ENCODE measurements at places on chromosomes 7 and 10.
A peak's percentile ranks its signal among the peaks of the same experiment; 100 is the strongest.

GRCh38 chr10:99895867-99896266, 113.4 kb downstream of the ABCC2 start:
- no peak for DNase-seq

DNA sequence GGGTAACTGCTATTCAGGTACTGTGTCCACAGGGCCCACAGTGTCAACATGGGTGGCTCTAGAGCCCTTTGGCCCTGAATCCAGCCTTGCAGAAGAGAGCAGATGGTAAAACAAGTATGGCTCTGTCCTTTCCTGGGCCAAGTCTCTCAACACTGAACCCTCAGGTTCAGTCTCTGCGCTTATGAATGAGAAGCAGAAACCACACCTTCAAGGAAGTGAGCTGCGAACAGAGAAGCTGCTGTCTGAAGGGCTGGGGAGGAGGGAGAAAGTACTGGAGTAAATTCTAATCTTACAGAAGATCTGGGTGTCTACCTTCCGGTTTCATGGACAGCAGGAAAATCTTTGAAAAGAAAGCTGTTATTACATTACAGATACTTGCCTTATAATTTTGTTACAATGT, 4.1 kb downstream of the TBRG4 start:
- DNase-seq: no peak

DNA sequence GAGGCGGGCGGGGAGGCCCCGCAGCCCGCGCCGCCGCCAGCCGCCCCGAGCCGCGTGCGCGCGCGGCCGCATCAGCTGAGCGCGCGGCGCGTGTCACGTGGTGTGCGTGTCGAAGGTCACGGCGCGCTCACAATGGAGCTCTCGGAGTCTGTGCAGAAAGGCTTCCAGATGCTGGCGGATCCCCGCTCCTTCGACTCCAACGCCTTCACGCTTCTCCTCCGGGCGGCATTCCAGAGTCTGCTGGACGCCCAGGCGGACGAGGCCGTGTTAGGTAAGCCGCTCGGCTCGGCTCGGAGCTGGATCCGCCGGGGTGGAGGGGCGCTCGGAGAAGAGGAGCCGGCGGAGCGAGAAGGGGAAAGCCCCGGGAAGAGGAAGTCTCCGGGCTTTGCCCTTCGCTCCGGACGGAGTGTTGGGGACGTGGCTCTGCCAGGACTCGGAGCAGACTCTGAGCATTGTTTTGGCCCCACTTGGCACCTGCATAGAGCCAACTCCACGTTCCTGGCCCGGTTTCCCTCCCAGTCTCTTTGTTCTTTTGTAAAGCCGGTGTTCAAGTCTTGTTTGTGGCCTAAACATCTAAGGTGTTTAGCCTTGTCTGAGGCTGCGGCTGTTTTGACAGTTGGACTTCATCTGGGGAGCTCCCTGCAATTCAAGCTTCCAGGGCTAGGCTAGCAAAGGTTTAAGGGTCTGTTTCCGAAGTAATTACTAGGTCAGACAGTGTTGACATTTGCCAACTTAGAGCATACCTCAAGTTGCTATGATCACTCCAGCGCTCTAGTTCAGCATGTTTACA, at the start of gene COMMD3:
TSS of gene COMMD3 (plus strand) at position 103 of the 790 bp plus-strand sequence. CDS start at position 133, 30 bp downstream.
- DNase-seq: peak; percentile 46

DNA sequence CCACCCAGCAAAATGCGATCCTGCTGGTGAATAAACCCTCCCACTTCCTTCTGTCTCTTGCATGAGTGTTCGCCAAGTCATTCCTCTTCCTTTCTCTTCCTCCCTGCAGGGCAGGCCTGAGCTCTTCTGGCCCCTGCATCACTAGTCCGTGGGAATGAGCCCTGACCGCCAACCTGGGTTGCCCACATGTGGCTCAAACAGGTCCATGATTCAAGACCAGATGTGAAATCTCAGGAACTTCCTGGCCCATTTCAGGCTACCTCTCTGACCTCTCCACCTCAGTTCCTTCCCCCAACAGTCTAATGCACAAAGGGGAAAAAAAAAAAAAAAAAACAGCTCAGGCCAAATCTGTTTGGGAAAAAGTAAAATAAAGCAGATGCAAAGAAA, 5.4 kb upstream of the YWHAG start:
- no peak for DNase-seq

DNA sequence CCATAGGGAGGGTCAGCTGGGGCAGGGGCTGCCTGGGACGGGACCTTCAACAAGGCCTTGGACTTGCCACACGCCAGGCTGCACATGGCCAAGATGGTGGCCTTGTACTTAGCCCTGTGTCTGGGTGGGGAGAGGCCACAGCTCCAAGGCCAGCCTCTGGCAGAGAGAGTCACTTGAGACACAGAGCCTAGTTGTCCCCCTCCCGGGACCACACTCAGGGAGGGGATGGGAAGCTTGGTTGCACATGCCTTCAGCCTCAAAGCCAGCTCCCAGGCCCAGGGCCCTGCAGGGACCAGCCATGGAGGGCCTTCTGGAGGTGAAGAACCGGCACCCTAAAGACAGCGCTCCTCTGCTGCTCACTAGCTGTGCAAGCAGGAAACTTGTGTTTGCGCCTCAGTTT, 16.7 kb downstream of the MMRN2 start:
- no peak for DNase-seq

GRCh38 chr10:124125305-124126116, 32.1 kb upstream of the CHST15 start:
- DNase-seq: peak; percentile 27

DNA sequence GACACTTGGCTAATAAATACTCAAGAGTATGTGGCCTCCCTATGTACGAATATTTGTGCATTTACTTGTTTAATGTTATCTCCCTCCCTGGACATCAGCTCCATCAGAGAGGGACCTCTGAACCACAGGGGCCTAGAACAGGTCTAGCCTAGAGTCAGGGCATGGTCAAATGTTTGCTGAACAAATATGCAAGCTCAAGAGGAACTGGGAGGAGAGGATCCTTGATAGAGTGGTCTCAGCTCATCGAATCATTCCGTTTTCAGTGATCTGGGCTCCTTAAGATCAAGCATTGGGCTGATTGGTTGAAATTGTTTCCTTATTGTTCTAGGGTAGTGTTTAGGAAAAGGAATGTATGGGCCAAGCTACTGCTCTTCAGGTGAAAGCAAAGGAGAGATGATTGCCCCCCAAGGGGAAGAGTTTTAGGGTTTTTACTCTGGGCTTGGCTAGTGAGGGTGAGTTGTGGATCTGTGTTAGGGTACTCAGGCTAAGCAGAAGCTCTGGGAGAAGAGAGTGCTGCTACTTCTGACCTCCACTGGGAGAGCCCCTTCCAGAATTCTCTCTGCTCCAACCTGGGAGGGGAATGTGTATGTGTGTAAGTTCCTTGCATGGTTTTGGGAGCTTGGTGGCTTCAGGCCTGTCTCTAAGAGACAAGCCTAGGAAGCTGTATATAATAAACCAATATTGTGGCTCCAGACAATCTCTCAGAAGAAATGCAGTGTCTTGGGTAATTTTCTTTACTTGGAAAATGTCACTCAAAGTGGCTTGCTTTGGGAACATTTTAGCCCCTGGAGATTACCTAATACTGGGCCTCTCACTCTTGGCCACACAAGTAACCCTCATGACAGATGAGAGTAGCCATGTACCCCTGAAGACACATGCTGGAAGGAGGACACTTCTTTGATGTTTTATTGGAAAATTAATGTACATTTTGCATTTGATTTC, 110.0 kb downstream of the EMX2 start:
- DNase-seq: no peak

DNA sequence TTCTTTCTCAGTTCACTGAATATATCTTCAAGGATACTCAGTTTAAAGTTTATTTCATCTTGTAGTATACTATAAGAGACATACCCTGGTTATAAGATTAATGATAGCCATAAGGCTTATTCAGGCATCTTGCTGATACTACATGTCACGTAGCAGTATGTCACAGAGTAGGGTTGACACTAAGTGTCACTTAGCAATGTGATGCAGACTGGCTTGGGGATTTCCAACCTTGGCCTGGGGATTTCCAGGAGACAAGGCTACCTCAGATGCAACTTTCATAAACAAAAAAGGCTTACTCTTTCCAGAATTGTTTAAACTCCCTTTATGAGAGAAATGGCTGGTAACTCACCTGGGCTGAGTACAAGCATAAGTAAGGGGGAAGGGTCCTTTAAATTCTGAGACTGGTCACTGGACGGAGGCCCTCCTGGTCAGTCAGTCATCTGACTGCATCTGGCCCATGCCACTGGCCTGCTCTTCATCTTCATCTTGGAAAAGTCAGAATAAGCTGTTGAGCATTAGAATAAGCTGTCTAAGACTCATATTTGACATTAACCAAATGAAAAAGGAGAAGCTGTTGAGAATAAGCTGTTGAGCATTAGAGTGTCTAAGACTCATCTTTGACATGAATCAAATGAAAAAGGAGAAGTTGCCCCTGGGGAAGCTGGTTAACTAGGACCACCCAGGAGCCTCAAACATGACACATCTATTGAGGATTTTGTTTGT, 9.5 kb downstream of the SLC13A1 start:
- no peak for DNase-seq

GRCh38 chr10:7411671-7412128, 866 bp upstream of the SFMBT2 start:
- no peak for DNase-seq

DNA sequence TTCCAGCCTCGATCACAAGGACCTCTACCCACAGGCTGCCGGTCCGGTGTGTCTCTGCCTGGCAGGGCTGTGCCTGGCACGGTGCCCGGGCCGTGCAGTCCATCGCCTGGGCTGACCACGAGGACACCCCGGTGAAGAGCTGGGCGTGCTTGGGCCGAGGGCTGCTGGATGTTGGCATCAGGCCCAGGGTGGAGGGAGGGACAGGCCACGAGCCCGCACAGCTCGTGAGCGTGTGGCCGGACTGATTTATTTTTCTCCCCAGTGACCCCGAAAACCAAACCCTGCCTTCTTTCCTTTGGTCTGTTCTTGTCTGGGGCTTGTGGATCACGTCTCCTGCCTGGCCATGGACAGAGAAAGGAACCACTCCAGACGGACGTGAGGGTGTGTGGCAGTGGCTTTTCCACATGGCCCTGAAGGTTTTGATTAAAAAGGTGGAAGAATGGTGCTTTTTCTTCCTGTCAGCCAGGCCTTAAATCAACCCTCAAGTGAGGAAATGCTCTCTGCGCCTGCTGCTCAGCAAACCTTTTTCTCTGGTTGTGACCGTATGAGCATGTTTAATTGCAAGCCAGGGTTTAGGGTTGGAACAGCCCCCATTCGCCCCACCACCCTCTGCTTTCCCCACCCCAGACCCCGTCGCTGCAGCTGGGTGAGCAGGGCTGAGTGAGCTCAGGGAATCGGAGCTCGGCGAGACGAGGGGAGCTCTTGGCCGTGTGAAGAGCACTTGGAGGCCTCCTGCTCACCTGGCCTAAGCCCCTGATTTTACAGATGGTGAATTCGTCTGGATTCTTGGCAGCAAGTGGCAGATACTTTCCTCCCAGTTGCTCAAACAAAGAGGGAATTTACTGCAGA, 130.1 kb downstream of the RGS10 start:
- DNase-seq: no peak

GRCh38 chr7:45514944-45515343, 59.2 kb upstream of the ADCY1 start:
- no peak for DNase-seq

DNA sequence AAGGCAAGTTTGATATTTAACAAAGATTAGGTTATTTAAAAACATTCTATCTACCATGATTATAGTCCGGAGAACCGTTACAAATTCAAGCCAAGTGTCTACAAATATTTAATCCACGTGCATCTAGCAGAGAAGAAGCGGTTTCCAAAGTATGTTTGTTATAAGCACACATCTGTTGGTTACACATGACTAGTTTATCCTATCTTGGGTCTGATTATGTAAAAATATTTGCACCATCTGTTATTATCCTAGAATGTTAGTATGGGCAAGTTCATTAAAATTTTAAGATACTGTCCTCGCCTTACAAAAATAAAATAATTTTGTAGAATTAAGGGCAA, 289.2 kb upstream of the VSTM2A start:
- no peak for DNase-seq

GRCh38 chr10:12397147-12397896, 48.0 kb downstream of the CAMK1D start:
- no peak for DNase-seq

GRCh38 chr10:77463967-77464745, 173.5 kb downstream of the KCNMA1 start:
- DNase-seq: no peak

DNA sequence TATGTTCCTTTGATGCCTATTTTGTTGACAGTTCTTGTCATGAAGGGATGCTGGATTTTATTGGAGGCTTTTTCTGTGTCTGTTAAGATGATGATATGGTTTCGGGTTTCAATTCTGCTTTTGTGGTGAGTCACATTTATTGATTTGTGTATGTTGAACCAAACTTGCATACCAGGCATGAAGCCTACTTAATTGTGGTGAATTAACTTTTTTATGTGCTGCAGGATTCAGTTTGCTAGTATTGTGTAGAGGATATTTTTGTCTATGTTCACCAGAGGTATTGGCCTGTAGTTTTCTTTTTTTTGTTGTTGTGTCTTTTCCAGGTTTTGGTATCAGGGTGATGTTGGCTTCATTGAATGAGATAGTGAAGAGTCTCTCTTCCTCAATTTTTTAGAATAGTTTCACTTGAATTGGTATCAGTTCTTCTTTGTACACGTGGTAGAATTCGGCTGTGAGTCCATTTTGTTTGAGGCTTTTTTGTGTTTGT, 345.9 kb downstream of the KIF20B start:
- DNase-seq: no peak

DNA sequence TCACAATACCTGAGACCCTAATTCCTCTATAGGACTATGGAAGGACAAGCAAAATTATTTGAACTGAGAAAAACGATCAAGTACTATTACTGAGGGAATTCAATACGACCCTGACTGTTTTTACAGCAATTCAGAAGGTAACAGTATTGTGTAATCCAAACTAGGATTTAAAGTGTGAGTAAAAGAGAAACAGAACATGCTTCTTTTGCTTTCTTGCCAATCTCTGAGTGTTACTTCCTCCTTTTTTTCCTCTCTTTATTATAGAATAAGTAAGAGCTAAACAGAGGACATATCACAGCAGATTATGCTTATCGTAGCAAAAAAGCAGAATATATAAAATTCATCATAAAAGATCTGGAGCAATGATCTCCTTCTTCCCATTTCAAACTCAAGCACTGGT, 292.1 kb downstream of the THSD7A start:
- DNase-seq: no peak

GRCh38 chr10:29932991-29933390, 126.4 kb downstream of the JCAD start:
- no peak for DNase-seq

GRCh38 chr7:96188591-96188991, 133.3 kb downstream of the SLC25A13 start:
- DNase-seq: no peak

- peak; percentile 6 for DNase-seq
Measured at GRCh38 chr10:63206997-63207811, 74.1 kb downstream of the NRBF2 start.

DNA sequence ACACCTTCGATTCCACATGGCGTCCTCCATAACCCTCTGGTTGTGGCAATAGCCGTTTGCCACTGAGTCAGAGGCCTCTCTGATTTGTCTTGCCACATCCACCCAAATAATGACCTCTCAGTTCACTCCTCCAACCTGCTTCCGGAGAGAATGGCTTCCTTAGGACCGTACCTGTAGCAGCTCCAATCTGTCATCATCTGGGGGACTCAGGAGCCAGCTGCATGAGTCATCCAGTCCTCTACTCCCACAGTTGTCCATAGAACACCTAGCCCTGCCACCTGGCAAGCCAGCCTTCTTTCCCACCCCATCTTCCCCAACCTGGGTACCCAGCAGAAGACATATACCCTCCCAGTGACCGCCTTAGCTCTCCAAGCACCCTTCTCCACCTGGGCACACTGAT, 64.4 kb upstream of the MXI1 start:
- DNase-seq: no peak

All from epithelial cell of prostate (primary cell).